NCI-H2171 treated with DMSO at 0.1 percent for 48 hours (cell line): ENCODE measurements at places on chromosomes 3 and 15.

DNA sequence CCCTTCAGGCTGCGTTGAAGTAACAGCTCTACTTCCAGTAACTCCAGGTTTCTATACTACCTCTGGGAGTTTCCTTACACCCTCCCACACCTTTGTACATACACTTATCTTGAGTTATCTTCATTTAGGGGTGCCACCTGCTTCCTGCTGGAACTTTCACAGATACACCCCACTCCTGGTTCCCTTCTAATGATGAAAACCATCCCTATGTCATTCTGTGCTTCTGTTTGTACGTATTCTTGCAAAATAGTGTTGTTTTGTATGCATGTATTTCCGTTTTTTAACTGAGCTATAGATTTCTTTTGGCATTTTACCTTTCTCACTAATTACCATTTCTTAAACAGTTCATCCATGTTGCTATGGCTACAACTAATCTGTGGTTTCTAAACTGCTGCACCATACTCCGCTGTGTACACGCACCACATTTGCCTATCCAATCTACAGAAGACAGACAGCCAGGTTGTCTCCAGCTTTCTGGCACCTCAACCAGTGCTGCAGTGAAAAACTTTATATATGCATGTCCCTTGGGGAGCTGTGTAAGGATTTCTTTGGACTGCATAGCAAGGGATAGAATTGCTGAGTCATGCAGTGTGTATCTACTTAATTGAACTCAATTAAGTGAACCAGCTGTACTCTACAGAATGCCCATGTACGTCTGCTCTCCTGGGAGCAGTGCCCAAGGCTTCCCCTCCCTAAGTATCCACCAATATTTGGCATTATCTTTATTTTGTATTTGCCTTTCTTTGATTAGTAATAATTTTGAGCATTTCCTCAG, 61.4 kb upstream of the ST8SIA2 start:
- DNase-seq = peak; percentile 64

DNA sequence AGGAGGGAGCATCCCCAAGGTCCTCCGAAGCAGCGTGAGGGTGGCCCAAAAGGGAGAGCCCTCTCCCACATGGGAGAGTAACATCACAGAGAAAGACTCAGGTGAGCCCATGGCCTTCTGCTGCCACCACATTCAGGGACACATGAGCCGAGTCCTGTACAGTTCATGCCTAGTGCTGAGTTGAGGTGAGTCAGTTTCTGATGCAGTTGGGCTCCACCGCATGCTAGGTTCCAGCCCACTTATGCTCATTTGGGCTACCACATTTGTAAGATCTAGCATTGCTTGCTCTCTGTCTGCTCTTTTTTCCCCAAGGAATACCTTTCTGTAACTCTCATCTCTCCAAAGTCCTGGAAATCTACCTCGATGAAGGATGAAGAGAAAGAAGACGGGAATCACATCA, 77.1 kb downstream of the SETD5 start:
- no peak for DNase-seq

DNA sequence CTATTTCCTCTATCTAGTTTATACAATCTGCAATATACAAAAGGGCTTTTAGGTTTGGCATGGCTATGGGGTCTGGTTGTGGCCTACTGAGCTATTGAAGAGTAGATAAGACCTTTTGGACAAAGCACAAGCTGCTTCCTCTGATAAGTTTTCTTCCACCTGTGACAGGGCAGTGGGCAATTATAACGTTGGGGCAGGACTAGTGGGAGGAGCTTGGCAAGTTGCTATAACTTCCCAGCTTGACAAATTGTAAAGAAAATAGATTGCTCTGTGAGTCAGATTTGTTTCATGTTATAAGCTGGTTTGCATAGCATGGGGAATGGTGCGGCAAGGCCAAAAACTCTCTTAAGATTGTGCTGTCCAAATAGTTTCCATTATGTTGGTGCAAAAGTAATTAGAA, 64.9 kb downstream of the SLC7A14 start:
- no peak for DNase-seq

- DNase-seq = no peak
Measured at GRCh38 chr3:108300103-108300849, 3.9 kb downstream of the HHLA2 start.

GRCh38 chr15:71730277-71731144, 79.8 kb upstream of the NR2E3 start:
- peak; percentile 56 for DNase-seq

GRCh38 chr3:188294823-188295487, 141.0 kb downstream of the LPP start:
- DNase-seq = no peak

- DNase-seq = peak; percentile 61
Measured at GRCh38 chr3:124688581-124689454, 41.4 kb upstream of the UMPS start.

- peak; percentile 30 for DNase-seq
Measured at GRCh38 chr15:93126148-93126547, 37.1 kb upstream of the RGMA start.

- no peak for DNase-seq
Measured at GRCh38 chr15:35723852-35724251, 177.9 kb upstream of the DPH6 start.

GRCh38 chr3:120742198-120742848, at the start of the genes GTF2E1 and RABL3:
Gene GTF2E1, plus strand, starts transcription at chr3:120742744. Its CDS starts 7,809 bp downstream, at chr3:120750553.
Gene RABL3, minus strand, starts transcription at chr3:120742516. Its CDS starts 9 bp downstream, at chr3:120742507.
- peak; percentile 100 for DNase-seq

GRCh38 chr15:89400782-89401545, 66.3 kb upstream of the POLG start:
- peak; percentile 44 for DNase-seq

- no peak for DNase-seq
Measured at GRCh38 chr3:144652573-144652972, 681.0 kb downstream of the DIPK2A start.

DNA sequence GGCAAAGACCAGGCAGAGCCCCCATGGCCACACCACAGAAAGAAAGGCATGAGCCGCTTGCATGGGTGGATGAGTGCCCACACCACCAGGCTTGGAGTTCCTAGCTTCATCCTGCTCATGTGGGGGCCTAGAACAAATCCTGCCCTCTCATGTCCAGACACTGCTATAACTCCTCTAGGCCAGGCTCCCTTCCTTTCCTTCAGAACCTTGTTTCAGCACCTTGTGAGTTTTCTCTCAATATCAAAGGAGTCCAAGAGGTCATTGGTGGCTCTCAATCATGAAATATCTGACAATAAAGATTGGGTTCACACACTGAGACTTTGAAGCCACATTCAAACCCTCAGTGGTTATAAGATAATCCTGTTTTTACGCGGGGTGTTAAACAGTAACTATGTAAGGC, 12.7 kb downstream of the SLC6A20 start:
- DNase-seq = no peak

- DNase-seq = no peak
Measured at GRCh38 chr3:18687286-18687685, 262.1 kb upstream of the SATB1 start.

DNA sequence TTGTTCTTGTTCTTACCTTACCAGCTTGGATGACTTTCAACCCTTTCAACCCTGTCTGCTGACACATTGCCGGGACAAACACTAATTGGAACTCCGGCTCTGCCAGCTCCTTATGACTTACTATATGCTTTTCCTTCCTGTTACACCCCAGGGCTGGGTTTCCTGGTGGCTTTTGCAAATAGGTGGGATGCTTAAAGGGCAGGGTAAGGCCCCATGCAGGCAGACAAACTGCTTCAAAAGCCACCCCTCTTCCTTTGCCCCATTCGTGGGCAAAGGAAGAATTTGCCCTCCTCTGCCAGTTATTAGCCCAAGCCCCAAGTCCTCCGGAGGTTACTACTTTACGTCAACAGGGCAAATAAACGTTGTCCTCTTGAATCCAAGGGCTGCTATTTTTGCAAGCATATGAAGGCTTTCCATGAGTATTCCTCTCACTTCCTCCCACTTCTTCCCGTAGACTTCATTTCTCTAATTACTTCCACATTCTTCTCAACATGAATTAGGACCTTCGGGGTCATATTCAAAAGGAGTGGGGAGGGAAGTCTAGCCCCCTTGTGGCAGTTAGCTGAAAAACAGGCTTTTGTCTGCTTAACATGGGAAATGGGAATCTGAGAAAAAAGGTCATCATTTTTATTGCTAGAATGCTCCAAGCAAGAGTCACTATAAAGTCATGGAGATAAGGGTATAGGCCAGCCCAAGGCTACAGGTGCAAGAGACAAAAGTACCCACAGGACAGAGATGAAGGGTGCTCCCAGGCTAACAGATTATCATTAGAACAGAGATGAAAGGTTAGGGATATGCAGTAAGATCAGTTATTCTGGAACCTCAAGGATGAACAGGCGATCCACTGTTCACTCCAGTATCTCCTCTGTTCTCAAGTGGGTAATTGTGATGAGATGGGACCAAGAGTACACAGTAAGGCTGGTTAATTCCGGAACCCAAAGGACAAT, 56.3 kb upstream of the FSTL1 start:
- DNase-seq = peak; percentile 64

DNA sequence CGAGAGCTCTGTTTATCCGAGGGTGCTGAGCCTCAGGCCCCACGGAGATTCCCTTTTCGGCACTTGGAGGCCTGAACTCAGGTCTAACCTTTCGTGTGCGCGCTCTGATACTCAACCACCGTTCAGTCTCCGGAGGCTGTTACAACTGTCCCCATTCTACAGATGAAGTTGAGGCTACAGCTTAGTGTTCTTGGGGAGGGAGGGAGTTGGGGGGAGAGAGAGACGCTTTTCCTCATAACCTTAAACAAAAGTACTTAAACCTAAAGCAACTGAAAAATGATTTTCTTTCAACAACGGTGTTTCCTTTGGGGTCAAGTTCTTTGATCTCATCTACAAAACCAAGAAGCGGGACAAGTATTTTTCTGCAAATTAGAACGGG, 952 bp upstream of the CHST2 start:
- DNase-seq = no peak

- no peak for DNase-seq
Measured at GRCh38 chr15:90212221-90213098, 11.3 kb downstream of the SEMA4B start.

GRCh38 chr15:55256281-55257011, 33.2 kb downstream of the RAB27A start:
- no peak for DNase-seq

GRCh38 chr3:162171970-162172369, 675.4 kb downstream of the OTOL1 start:
- DNase-seq = no peak

GRCh38 chr15:92749216-92749615, 93.6 kb upstream of the FAM174B start:
- no peak for DNase-seq

DNA sequence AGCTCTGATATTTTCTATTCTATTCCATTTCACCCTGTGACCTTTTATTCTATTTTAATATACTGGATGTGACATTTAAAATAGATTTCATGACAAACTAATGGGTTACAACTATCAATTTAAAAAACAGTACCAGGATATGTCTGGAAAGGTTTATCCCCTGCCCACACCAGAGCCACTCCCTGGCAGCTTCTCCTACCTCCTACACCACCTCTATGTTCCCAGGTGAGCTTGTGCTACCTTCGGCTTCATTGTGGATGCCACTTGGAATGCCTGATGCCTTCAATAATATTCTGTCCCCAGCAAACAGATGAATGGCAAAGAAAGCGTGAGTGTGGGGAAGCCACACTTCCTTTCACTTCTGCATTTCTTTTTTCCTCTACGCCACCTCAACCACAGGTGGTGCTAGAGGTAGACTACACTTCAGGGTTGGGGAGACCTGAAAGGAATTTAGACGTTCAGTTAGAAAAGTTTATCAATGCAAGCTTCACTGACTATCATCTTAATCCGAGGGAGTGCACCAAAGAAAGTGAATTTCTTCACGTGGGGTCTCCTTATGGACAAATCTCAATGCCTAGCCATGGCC, 213.0 kb downstream of the SSR3 start:
- no peak for DNase-seq

DNA sequence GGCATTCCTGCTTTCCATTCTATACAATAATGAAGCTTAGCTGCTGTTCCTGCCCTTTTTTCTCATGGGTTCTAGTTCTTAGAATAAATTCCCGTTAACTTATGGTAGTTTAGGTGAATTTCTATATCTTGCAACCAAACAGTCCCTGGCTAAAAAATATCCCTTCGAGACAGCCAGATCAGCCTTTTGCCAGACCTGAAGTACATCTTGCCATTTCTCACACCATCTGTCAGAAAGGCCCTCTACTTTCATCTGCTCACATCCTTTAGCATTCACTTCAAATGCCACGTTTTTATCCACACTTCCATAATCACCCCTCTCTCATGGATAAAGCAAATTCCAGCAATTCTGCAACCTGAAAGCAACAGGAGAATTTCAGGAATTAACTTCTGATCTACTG, 145.4 kb downstream of the GAP43 start:
- DNase-seq = peak; percentile 34

- no peak for DNase-seq
Measured at GRCh38 chr3:43362183-43362582, 75.8 kb downstream of the SNRK start.

DNA sequence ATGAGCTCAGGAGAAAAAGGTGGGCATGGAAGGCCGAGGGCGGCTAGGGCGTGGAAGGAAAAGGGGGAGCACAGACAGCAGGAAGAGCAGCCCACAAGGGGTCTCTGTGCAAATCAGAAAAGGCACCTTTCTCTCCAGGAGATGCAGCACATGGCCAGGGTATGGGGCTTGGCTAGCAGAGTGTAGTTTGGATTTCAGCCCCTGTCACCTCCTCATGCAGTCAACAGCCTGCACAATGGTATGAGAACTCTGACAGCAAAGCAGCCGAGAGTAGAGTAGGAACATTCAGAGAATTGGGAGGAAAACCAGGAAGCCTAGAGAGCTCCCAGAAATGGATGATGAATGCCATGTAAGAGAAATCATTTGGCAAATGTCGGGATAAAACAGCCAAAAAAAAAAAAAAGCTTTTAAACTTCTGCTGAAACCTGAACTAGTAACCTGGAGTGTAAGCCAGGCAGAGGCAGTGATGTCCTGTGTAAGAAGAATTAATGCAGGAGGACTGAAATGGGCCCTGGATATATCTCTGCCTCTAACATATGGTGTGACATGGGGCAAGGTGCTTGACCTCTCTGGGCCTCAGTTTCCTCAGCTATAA, 25.7 kb downstream of the FSTL1 start:
- DNase-seq = no peak

DNA sequence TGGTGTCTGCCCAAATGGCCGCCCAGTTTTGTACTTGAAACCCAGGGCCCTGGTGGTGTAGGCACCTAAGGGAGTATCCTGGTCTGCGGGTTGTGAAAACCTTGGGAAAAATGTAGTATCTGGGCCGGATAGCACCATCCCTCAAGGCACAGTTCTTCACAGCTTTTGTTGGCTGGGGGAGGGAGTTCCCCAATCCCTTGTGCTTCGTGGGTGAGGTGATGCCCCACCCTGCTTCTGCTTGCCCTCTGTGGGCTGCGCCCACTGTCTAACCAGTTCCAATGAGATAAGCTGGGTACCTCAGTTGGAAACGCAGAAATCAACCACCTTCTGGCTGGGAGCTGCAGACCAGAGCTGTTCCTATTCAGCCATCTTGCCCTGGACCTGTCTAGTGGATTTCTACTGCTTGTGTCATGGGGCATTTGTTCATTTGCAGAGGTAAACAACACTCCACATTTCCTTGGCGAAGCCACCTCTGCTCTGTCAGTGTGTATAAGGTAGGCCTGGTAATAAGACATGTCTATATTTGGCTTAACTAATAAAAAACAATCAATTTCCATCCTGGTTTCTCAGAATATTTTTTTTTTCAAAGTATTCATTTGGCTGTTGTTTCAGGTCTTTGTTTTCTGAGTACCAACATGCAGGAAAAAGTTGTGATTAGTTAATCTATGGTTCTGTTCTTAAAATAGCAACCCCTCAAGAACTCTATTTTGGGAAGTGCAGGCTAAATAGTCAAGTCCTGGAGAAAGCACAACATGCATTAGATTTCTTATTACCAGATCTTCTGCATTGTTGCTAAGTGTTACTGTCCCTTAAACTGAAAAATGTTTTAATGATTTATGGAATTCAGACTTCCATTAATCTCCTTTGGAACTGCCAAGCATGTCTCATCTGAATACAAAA, 304.3 kb downstream of the ZIC1 start:
- DNase-seq = no peak

- no peak for DNase-seq
Measured at GRCh38 chr3:52721002-52721729, 15.3 kb downstream of the SPCS1 start.
